Stimulated activated CD8-positive, alpha-beta memory T cell treated with anti-CD3 and anti-CD28 coated beads, Interleukin-4, amount 100 ng/mL, for 4 hours (primary cell): ENCODE measurements at places on chromosomes 5 and 9.

- DNase-seq = no peak
These were observed 26.6 kb downstream of the IDNK start for GRCh38 chr9:83649515-83649914.

- no peak for DNase-seq
These were observed 1.4 kb downstream of the GLIS3 start for GRCh38 chr9:4298255-4299004.

DNA sequence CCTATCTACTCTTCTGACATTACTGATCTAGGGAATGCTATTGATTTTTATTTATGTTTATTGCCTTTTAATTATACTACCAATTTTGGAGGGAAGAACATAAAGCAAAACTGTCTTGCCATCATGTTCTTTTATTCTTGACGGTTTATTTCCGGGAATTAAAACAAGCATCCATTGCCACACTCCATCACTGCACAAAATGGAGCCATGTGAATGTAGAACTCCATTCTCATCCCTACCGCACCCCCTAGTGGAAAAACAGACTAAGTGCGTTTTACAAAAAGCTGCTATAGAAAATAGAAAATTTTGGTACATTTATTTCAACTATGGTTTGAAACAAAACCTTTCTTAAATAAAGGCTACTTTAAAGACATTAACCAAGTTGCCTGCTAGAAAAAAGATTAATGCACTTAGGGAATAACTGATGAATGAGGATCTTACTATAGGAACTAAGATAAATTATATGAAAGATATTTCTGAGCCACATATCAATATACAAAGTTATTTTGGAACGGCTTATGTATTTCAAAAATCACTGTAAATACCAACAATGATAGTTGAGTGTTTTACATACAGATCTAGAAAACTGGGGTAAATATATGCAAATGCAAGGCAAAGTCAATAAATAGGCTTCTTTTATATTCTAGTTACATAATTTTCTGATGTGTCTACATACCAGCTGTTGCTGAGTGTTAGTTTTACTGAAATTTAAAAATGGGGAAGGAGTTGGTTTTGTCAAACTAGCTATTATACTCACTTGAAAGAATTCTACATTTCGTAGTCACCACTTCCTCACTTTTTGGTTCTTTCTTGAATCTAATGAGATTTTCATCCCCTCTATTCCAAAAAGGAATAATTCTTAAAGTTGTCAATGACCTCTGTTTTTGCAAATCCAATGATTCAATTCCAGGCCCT lies 26.5 kb downstream of the OXCT1 start:
- DNase-seq = no peak

DNA sequence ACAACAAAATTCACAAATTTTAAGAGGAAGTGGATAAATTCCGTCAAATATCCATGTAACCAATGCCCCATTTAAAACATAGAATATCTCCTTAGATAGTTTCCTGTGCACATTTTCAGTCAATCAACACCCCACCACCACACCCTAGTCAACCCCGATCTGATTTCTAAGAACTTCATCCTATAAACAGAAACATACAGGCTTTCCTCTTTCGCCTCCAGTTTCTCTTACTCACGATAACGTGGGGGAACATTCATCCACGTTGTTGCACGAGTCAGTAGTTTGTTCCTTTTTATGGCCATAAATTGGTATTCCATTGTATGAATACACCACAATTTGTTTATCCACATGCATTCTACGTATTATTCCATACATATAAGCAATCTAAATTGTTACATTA lies 35.6 kb upstream of the TRIO start:
- no peak for DNase-seq

GRCh38 chr9:97847474-97848214 lies 5.4 kb upstream of the FOXE1 start:
- no peak for DNase-seq

DNA sequence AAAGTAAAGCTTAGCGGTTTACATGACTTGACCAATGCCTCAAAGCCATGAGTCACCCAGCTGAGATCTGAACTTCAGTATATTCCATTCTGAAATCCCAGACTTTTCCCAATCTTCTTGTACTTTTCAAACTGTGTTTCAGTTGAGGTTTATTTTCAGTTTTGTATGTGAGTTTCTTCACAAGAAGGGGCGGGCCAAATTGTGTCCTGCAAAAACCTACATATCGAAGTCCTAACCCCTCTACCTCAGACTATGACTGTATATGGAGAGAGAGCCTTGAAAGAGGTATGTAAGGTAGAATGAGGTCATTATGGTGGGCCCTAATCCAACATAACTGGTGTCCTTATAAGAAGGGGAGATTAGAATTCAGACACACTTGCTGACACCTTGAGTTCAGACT lies 666 bp upstream of the TLR4 start:
- DNase-seq = no peak
